ENCODE measurements at places on chromosomes 11 and 22. TPM values are rescaled to one million over a fixed set of nuclear protein-coding genes. Genes with fewer than 3 reads are reported as not detected.

- DNase-seq = no peak
Observed at GRCh38 chr11:60973699-60974098, 2.2 kb downstream of the CD6 start.

GRCh38 chr22:50306753-50307749 is at the start of gene PLXNB2:
TSS of gene PLXNB2 (minus strand) at chr22:50307646. CDS start at chr22:50290584, 17,062 bp downstream.
- DNase-seq = peak; percentile 83

The DNAL4 gene
- polyA plus RNA-seq = 32.8 TPM

- DNase-seq = no peak
Observed at GRCh38 chr11:61777234-61778090, 14.9 kb downstream of the TMEM258 start.

The OR52E8 gene
- not detected for polyA plus RNA-seq

DNA sequence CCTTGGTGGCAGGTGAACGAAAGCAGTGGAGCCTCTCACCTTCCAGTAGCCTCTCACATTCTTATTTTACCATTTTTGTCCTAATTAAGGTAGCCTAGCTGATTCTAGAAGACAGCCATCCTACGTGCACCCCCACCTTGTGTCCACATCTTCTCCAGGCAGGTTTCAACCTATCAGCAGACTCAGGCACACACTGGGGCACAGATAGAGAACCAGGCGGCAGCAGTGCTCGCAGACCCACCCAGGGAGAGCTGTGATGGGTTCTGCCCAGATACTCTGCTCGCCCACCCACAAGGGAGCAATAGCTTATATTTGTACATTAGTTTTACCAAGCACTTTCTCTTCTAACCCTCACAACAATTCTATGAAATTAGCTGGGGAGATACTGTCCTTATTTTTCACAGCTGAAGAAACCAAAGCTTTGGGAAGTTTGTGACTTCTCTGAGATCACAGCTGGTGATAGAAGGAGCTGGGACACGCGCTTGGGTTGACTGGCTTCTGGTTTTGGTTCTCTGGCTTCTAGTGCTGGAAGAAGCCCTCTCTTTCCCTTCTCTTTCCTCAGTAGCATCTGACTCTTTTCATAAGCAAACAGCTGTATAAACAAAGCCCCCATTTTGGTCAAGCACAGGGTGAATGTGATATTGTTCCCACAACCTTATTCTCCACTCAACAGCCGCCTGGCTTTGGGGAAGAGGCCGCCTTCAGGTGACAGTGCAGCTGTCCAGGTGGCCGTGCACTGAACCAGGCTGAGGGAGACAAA is 36.9 kb downstream of the PPP2R1B start:
- DNase-seq = no peak

DNA sequence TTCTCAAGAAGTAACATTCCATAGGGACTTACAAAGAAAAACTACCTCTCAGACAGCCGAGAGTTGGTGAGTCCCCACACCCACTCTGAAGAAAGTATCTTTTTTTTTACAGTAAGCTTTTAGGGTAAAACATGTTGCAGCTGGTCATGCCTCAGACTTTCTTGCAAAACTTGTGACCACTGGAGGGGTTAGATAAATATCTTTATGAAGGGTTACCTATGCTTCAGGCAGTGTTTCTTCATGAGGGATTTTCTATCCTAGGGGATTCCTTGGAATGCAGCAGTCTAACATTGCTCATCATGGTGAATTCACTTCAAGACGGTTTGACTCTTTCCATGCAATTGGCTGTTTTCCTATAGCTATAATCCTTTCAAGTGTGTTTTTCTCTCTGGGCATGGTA is 20.8 kb upstream of the SNX19 start:
- DNase-seq = no peak

- DNase-seq = no peak
Observed at GRCh38 chr11:761526-762108, 14.4 kb downstream of the TALDO1 start.

The PTPRCAP gene
- polyA plus RNA-seq = 0.86 TPM

The RGL4 gene
- 2.5 TPM for polyA plus RNA-seq

DNA sequence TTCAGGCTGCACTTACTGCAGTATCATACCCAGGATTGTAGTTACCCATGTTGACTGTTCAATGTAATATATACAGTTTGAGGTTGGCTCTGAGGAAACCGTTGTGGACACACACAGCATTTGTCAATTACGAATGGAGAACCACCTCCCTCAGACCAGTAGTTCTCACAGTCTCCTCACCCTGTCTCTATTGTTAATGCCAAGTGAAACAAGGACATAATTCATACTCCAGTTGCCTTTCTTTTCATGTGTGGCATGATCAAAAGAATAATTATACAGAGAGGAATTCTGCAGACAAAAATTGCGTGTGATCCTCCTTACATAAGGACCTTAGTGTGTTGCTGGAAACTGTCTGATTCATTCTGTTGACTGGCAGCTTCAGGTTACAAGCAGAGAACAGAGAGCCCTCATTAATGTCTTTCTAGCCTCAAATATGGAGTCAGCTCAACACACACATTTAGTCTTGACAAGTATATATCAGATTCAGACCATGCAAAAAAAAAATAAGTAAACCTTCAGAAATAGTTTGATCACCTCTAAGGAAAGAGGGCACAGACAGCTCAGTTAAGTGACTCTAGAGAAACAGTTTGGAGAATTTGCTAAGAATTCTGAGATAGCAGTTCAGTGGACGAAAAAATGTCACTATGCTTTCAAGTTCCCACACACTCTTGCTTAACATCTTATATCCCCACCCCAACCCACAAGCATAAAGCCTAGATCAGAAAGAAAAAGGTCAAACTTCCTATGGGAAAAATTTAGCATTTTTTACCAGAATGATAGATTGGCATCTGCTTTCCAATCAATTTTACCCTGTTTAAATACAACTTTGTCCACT is 96.1 kb downstream of the MAML2 start:
- no peak for DNase-seq

DNA sequence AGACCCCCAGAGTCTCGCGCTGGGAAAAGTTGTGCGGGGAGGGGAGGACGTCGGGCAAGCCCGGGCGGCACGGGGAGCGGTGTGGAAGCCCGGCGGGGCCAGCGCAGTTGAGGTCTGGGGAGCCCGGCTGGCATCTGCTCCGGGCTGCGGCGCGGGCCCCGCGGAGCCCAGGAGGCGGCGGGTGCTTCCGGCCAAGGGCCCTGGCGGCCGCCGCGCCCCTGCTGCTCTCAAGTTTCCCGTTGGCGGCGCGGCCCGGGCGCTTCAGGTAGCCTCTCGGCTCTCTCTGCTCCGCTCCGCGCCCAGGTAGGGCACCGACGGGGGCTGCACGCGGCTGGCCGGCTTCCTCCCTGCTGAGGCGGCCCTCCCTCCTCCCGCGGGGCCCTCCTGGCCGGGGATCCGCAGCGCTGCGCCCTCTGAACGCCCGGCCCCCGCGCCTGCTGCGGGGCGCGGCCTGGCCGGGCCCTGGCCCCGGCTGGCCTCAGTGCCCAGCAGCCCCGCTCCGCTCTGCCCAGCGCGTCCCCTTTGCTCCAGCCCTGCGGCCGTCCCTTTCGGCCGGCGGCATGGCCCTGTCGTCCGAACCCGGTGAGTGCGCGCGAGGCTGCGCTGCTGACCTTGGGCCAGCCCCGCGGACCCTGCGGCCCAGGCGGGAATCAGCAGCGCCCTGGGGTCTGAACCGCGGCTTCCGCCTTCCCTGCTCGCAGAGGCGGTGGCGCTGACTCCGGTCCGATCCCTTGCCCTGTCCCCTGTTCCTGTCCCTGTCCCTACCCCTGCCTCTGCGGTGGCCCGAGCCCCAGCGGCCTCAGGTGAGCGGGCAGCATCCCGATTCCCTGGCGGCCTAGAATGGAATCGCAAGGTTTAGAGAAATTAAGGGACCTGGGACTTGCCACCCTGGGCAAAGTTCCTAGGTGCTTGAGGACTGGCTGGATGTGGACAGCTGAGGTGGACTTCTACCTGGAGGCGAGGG is 4.3 kb upstream of the AMPD3 start:
- no peak for DNase-seq

- DNase-seq = no peak
Observed at GRCh38 chr11:57700425-57700824, 11.6 kb downstream of the MED19 start.

- no peak for DNase-seq
Observed at GRCh38 chr11:113603277-113604059, 102.6 kb downstream of the TMPRSS5 start.

The DCHS1 gene
- 40.5 TPM for polyA plus RNA-seq

- no peak for DNase-seq
Observed at GRCh38 chr11:113519989-113520613, 44.9 kb upstream of the DRD2 start.
